ENCODE measurements at places on chromosomes 7 and 10.

GRCh38 chr7:4700577-4701235 is 18.6 kb downstream of the FOXK1 start:
- DNase-seq: no peak

- DNase-seq: no peak
These were observed 11.5 kb downstream of the SHH start for GRCh38 chr7:155800741-155801267.

DNA sequence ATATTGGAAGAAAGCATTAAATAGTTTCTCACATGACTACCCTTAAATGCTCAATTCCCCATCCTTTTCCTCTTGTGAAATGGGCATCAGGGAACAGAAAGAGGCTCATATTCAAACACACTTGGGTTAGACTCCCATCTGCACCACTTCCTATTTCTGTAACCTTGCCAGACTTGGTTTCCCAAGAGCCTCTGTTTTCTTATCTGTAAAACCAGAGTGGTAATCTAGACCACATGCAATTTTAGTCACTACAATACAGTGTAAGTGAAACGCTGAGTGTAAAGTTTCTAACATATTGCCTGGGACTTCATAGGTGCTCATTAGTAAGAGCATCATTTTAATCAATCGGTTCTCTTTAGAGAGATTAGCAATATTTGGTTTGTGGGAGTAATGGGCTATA is 136.3 kb downstream of the SORCS1 start:
- no peak for DNase-seq

DNA sequence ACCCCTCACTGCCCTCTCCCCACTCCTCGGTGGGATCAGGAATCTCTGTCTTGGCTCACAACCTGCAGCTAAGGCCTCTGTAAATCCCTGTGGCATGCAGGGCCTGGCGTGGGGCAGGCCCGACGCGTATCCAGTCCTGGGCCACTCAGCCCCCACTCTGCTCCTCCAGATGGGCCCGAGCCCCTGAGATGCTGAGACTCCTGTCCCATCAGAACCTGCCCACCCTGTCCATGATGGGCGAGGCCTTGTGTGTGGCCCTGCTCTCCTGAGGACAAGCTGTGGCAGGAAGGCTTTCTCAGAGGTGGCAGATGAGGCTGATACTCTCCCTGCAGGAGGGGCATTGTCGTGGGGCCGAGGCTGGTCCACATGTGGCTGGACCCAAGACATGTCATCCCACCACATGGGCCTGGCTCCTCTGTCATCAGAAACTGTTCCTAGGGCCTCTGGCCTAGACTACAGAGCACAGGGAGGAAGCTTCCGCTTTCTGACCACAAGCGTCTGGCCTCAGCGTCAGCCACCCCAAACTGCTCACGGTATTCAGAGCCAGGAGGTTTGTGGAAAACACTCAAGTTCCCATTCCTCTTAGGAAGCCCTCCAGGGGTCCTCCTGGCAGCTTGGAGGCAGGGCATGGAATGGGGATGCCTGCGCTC is 6.0 kb downstream of the ALOX5 start:
- no peak for DNase-seq

DNA sequence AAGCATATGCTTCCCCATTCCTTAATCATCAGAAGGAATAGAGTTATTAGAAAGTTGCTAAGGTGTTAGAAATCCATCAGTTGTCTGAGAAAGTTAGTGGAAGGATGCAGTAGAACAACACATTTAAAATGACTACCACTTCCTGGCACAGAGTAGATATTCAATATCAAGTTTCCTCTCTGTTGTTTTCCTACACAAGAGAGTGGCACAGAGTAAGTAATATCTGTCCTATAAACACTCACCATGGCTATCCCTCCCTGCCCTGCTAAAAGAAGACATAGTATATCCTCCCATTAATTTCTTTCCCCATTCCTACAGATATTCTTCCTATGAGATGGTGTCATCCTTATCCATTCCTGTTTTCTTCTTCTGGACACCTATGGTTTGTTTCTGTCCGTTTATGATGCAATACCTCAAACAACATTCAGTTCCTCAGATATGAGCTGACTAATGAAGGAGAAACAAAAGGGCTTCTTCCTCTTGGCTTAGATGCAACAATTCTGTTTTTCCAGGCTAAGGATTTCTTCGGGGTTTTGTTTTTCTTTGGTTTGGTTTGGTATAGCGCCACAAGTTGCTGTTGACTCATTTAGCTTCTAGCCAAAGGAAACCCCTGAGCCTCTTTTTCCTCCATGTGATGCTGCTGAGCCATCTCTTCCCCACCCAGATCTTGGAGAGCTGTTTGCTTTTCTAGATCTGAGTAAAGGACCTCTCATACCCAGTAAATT is 32.9 kb upstream of the BPGM start:
- DNase-seq: no peak

GRCh38 chr10:13970236-13970956 is 360.3 kb downstream of the FRMD4A start:
- DNase-seq: no peak

- DNase-seq: no peak
These were observed 2.6 kb upstream of the METTL27 start for GRCh38 chr7:73844848-73845460.

- no peak for DNase-seq
These were observed 25.6 kb downstream of the ADCYAP1R1 start for GRCh38 chr7:31077484-31078362.

GRCh38 chr10:77431209-77431611 is 206.4 kb downstream of the KCNMA1 start:
- DNase-seq: peak; percentile 10

DNA sequence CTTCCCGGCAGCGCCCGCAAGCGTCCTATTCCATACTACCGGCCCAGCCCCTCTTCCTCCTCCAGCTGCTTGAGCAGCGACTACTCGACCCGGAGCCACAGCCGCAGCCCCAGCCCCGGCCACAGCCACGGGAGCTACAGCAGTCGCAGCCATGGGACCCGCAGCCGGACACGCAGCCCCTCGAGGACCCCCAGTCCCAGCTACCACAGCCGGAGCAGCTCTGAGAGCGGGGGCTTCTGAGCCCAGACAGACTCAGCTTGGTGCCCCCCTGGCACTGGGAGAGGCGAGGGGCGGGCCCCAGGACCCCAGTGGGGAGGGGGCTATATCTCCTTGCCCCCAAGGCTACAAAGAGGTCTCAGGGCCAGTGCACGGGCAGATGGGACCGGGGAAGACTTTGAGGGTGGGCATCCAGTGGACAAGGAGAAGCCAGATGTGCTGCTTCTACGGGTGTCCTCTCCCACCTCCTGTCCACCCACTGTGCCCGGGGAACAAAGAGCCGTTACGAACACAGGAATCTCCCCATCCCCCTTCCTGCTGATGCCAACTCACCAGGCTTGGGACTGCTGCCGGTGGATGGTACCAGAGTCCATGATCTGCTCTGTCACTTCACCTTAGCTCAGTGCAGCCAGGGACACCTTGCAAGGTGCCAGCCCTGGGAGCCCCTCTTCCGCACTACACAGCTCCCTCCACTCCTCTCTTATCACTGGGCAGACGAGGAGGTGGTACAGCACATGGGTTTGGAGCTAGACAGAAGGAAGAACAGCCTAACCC is 16.7 kb upstream of the HSPB1 start:
- no peak for DNase-seq

- no peak for DNase-seq
These were observed 6.9 kb downstream of the CELF2 start for GRCh38 chr10:11024596-11024995.

GRCh38 chr7:5276611-5277010 is 6.1 kb upstream of the SLC29A4 start:
- no peak for DNase-seq

DNA sequence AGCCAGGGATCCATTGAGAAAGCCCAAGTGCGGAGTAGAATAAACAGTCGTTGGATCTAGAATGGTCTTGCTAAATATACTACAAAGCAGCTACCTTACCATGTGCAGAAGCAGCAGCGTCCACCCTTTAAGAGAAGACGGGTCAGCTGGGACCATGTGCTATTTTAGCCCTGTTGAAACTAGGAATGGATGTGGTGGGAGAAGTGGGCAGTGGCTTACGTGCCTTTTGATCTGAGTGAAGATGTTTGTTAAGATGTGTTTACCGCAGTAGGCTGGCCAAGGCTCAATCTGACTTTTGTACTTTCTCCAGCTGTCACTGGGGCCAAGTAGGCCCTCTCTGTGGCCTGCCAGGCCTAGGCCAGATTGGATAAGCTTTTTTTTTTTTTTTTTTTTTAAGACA is 9.2 kb downstream of the HABP2 start:
- DNase-seq: no peak

DNA sequence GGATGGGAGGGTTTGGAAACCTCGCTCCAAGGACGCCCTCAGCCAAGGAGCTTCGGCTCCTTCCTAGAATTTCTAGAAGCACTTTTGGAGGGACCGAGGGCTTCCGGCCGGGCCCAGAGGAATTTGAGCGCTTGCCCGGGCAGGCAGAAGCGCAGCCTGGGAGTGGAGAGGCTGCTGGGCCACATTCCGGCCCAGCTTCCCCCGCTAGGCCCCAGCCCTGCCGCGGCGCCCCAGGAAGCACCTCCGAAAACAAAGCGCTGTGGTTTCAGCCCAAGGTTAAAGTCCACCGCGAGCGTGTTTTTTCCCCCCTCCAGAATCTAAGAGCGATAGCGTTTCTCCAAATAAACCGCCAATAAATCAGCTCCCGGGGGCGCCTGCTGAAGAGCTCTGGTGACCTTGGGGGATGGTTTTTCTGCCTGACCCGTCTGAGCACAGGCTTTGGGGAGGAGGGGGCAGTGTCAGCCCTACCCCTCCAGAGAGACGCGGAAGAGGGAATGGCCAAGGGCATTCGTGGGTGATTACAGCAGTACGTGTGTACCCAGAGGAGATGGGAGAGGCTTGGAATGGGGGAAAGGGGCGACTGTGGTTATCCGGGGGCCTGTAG is 5.7 kb upstream of the TNRC18 start:
- DNase-seq: peak; percentile 63

DNA sequence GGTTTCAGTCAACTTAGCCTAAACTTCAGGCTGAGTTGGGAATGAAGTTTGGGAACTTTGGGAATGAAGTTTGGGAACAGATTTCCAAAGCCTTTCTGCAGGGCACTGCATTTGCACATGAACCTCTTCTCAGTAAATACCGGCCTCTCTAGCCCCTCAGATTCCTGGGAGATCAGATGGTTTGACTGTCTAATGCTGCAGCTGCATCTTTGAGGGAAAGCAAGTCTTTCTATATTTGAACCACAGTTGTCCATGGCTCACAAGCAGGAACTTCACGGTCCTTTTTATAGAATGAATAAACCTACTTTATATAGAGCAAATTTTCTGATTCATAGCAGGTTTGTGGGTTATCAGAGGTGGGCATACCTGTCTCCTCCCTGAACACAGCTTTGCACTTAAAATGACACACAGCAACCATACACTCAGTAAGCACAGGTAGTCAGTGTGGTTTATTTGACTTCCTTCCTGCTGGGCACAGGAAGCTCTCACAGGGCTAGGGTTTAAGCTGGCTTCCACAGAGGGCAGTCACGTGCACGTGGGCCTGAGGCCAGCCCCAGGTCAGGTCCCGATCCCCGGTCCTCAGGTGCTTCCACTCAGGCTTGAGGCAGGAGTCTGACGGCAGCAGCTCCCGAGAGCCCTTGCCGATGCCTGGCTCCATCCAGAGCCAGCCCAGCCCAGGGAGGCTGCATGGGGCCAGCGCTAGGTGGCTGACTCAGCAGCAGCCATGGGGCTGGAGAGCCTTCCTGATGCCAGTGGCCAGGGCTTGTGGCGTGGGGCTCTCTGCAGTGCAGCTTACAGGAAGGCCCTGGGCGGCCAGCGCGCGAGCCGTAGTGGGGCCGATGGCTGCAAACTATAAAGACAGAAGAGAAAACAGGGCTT is 12.8 kb upstream of the MMP21 start:
- DNase-seq: no peak
